ENCODE measurements at places on chromosomes 4 and X.

GRCh38 chr4:30756553-30756952 lies 36.4 kb downstream of the PCDH7 start:
- no peak for DNase-seq

DNA sequence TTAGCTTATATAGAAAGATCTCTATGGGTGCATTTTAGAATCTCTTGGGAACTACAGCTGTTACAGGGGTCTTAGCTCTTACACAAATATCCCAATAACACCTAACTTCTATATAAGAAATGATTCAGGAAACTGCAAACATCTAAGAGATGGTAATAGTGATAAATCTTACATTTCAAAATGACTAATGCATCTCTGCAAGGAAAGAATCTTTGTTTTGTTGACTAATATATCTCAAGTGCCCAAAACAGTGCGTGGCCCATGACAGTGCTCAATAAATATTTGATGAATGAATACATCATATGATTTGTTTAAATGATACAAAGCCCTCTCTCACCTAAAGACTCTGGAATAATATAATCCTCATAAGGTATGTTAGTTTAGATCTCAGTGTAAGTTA lies 47.5 kb downstream of the CENPE start:
- DNase-seq, result no peak

DNA sequence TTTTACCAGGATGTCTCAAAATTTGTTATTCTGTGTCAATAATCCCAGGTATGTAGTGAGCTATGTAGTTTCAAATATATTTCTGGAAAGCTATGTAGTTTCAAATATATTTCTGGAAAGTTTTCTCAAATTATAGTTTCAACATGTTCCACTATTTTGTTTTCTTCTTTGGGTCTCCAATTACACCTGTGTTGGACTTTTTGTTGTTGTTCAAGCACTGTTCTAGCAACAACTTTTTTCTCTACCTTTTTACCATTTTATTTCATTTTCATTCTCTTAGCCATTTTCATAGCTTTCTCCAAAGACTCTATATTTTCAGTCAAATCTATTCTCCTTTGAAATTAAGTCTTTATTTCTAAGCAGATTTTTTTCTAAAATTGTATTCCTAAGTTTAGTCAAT lies 88.4 kb downstream of the LCORL start:
- DNase-seq, result no peak

DNA sequence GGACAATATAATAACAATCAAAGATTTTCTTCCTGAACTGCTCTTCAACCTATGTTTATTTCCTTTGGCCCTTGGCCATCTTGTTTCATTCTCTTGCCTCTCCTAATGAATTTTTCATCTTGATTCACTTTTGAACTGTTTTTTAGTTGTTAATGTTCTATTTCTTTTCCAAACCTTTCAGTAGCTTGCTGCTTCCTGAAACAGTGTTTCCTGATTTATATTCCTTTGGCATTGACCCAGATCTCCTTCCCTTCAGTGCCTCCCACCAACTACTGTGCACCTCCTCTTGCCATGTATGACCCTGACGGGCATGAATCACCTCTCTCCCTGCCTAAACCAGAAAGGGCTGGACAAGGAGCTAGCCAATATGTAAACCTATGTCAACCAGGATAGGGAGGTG lies 25.6 kb upstream of the SPP1 start:
- DNase-seq, result no peak

GRCh38 chr4:86359944-86360478 lies at the start of gene MAPK10:
Gene MAPK10 (minus strand): TSS chr4:86360053.
- peak; percentile 11 for DNase-seq
